ENCODE measurements at places on chromosomes 1 and 21. TPM values are rescaled to one million over a fixed set of nuclear protein-coding genes. Genes with fewer than 3 reads are reported as not detected.

- no peaks in the 10 kb centered on the region for H3K4me1 ChIP-seq
- H3K4me3 ChIP-seq = no peak overlapping the region
- no peak for DNase-seq
- H3K36me3 ChIP-seq = no peaks in the 10 kb centered on the region
Measured at GRCh38 chr1:116451702-116452101, 78.7 kb downstream of the ATP1A1 start.

DNA sequence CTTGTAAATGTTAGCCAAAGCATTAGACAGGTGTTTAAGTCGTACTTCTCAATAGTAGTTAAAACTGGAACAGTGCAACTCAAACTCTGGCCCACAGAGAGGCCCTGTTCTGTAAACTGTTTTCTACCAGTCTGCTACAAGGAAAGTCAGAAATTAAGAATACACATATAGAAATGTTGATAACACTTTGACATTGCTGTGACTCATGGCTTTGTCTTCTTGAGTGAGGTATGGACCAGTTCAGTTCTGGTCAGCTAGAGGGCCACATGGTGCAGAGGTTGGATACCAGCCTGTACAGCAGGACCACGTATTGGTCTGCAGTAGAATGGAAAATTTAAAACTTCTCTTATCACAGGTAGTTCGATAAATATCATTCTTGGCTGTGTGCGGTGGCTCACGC, 22.3 kb downstream of the ZBTB8B start:
- no peak for DNase-seq
- H3K4me3 ChIP-seq = no peak overlapping the region
- H3K36me3 ChIP-seq = no peaks in the 10 kb centered on the region
- H3K4me1 ChIP-seq = no peaks in the 10 kb centered on the region
- peaks cover 21% of the 10 kb centered on the region for H3K27me3 ChIP-seq

The APCS gene
- total RNA-seq = not detected

The KCNE2 gene
- not detected for total RNA-seq

DNA sequence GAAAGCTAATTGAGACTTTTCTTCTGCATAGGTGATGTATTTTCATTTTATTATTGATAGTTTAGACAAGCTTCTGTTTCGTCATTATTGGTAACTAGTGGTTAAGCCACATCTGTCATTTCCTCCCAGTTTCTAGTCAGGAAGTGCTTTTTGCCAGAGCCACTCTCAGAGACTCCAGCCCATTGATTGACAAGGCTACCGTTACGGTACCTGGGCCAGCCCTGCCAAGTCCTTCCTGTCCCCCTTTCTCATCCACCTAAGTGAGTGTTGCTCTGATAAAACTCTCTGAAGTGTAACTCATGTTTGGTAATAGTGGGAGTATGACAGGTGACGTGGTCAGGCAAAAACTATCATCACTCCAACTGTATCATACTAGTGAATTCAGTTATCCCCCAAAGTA, 29.6 kb upstream of the AGL start:
- H3K4me1 ChIP-seq = peaks cover 18% of the 10 kb centered on the region
- H3K27ac ChIP-seq = peak overlapping the region; percentile 15
- H3K4me3 ChIP-seq = no peak overlapping the region
- H3K27me3 ChIP-seq = peaks cover 2% of the 10 kb centered on the region
- H3K36me3 ChIP-seq = no peaks in the 10 kb centered on the region
- peak; percentile 37 for DNase-seq

- peak overlapping the region; percentile 26 for H3K27ac ChIP-seq
- no peaks in the 10 kb centered on the region for H3K27me3 ChIP-seq
- H3K4me3 ChIP-seq = no peak overlapping the region
- H3K36me3 ChIP-seq = no peaks in the 10 kb centered on the region
- no peaks in the 10 kb centered on the region for H3K4me1 ChIP-seq
Measured at GRCh38 chr21:42694751-42695696, 41.6 kb downstream of the PDE9A start.

The TRPM2 gene
- 13.9 TPM for total RNA-seq

The NTMT2 gene
- total RNA-seq = not detected

- peaks cover 5% of the 10 kb centered on the region for H3K27me3 ChIP-seq
- no peak overlapping the region for H3K4me3 ChIP-seq
- H3K4me1 ChIP-seq = peaks cover 6% of the 10 kb centered on the region
- no peaks in the 10 kb centered on the region for H3K36me3 ChIP-seq
Measured at GRCh38 chr1:205670150-205670446, 10.2 kb downstream of the SLC45A3 start.

The PRAMEF25 gene
- not detected for total RNA-seq

The PFDN2 gene
- 46.0 TPM for total RNA-seq

The SPSB1 gene
- 4.8 TPM for total RNA-seq

DNA sequence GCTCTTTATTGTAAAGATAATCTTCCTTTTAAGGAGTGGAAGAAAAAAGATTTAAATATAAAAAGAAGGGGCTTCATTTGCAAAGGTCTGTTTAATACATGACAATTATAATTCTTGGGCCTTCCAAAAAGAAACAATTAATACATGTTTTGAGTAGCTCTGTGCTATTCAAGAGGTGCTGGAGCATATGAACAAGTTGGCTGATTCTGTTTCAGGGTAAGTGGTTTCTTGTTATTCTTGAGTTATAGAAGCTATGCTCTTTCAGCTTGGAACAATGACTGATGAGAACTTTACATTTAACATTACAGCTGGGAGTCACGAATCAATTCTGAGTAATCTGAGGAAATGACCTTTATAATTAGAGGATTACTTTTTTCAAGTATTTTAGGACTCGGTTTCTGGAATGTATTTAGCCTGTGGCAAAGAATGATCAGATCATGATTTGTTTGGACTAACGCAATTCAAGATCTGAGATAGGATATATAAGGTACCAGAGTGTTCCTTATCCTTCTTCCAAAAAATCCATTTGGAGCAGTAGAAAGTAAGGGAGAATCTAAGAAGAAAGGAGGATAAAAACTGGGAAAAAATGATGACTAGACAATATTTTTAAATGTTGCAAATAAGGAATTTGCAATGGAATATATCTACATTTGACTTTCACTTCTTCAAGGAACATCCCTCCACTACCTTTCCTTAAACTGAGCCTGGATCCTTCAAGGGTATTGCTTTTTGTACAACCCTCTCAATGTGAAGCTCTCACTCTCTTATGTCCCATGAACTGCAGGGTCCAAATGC, 77.1 kb upstream of the KCTD3 start:
- no peaks in the 10 kb centered on the region for H3K36me3 ChIP-seq
- H3K27ac ChIP-seq = no peak overlapping the region
- H3K4me1 ChIP-seq = no peaks in the 10 kb centered on the region
- H3K4me3 ChIP-seq = no peak overlapping the region
- DNase-seq = no peak
